ENCODE measurements at places on chromosomes 7 and 10. TPM values are rescaled to one million over a fixed set of nuclear protein-coding genes. Genes with fewer than 3 reads are reported as not detected.

AKR1D1 gene
- not detected for total RNA-seq

HOXA13 gene
- total RNA-seq: 0.11 TPM

CXCL12 gene
- total RNA-seq: not detected

GOLGA7B gene
- total RNA-seq: 3.4 TPM

TNRC18 gene
- 80.8 TPM for total RNA-seq

AUTS2 gene
- total RNA-seq: 2.5 TPM

FAM180A gene
- total RNA-seq: not detected

GPR141 gene
- total RNA-seq: not detected

CYP2C8 gene
- not detected for total RNA-seq

GGCT gene
- 86.3 TPM for total RNA-seq

AGBL3 gene
- total RNA-seq: 0.41 TPM

TMEM120A gene
- total RNA-seq: 14.0 TPM

TMEM229A gene
- not detected for total RNA-seq

ITIH5 gene
- total RNA-seq: 2.0 TPM

DNAJC12 gene
- 9.7 TPM for total RNA-seq

MSS51 gene
- total RNA-seq: 0.69 TPM

GCC1 gene
- 17.3 TPM for total RNA-seq

MAD1L1 gene
- 71.4 TPM for total RNA-seq

FZD8 gene
- total RNA-seq: 44.6 TPM

MMRN2 gene
- total RNA-seq: 6.3 TPM

MYPN gene
- 0.08 TPM for total RNA-seq

ABCF2 gene
- 57.4 TPM for total RNA-seq

ADCYAP1R1 gene
- not detected for total RNA-seq

OPTN gene
- 15.2 TPM for total RNA-seq

CNPY1 gene
- total RNA-seq: not detected

NPVF gene
- total RNA-seq: not detected

CDHR3 gene
- total RNA-seq: 0.69 TPM

STEAP4 gene
- not detected for total RNA-seq

RALA gene
- 22.6 TPM for total RNA-seq

WNT8B gene
- total RNA-seq: 0.11 TPM

SNX8 gene
- 25.5 TPM for total RNA-seq

ADAP1 gene
- total RNA-seq: 5.7 TPM

SNX10 gene
- total RNA-seq: 21.6 TPM

BRAF gene
- 25.5 TPM for total RNA-seq

CALHM2 gene
- 20.2 TPM for total RNA-seq

C10orf95 gene
- 0.34 TPM for total RNA-seq

DDC gene
- total RNA-seq: 0.19 TPM

HIPK2 gene
- 28.1 TPM for total RNA-seq

SYT15 gene
- 0.08 TPM for total RNA-seq

GNGT1 gene
- total RNA-seq: not detected

NEUROG3 gene
- not detected for total RNA-seq

RGR gene
- total RNA-seq: 0.85 TPM

PTTG1IP2 gene
- not detected for total RNA-seq

ERVW-1 gene
- not detected for total RNA-seq

RASSF4 gene
- total RNA-seq: 2.6 TPM

ZNF786 gene
- total RNA-seq: 3.7 TPM

MSMB gene
- not detected for total RNA-seq

ZNF467 gene
- total RNA-seq: 0.34 TPM

BICC1 gene
- total RNA-seq: 2.9 TPM

ATOH7 gene
- total RNA-seq: 0.23 TPM

TWIST1 gene
- total RNA-seq: 29.9 TPM
